ENCODE measurements at places on chromosomes 12 and 14.

DNA sequence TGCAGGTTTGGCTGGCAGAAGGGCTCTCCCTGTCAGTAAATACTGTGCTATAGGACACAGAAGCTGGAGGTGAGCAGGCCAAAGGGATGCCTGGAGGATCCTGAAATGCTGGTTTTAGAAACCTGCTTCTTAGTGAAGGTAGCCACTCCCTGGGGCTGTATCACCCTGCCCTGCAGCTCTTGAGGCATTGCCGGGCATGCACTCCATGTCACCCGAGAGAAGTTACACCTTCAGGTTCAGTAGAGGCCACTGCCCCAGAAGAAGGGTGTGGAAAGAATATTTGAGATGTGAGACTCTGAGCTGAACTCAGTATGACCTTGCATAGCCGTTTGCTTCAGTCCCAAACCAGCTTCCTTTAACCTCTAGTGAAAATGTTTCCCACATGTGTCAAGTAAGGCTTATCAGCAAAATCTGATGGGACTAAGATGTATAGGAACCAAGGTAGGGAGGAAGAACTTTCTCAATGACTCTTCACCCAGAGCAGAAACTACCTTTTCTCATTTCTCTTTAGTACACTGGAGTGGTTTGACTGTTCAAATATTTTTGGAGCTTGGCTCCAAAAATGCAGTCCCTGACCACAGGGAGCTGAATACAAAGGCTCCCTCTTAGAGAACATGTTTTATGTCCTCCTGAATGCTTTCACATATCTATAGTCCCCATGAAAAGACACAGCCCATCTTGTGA is 164.5 kb upstream of the DYRK2 start:
- DNase-seq = no peak

DNA sequence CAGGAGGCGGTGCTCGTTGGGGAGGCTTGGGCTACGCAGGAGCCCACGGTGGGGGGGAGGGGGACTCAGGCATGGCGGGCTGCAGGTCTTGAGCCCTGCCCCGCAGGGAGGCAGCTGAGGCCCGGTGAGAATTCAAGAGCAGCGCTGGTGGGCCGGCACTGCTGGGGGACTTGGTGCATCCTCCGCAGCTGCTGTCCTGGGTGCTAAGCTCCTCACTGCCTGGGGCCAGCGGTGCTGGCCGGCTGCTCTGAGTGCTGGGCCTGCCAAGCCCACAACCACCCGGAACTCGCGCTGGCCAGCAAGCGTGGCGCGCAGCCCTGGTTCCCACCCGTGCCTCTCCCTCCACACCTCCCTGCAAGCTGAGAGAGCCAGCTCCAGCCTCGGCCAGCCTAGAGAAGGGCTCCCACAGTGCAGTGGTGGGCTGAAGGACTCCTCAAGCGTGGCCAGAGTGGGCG is 3.2 kb downstream of the METTL25 start:
- no peak for DNase-seq

- no peak for DNase-seq
Measured at GRCh38 chr14:69536971-69537370, 37.7 kb downstream of the CCDC177 start.

- no peak for DNase-seq
Measured at GRCh38 chr12:132071040-132071810, 72.9 kb downstream of the DDX51 start.

DNA sequence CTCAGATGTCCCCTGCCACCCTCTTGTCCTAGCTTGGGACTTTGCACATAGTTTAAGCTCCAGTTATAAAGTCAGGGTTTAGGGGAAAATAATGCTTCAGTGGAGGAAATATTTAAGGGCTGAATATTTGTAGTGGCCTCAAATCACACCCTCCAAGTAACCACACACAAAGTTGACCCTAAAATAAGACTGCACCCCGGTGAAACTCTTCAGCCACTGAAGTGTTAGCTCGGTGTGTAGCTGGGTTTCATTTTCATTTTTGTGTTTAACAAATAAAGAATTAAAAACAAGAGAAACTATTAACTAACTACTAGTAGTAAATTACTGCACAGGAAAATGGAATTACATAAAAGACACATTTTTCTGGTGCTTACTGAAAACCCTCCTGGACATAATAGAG is 14.8 kb upstream of the BCL11B start:
- no peak for DNase-seq

DNA sequence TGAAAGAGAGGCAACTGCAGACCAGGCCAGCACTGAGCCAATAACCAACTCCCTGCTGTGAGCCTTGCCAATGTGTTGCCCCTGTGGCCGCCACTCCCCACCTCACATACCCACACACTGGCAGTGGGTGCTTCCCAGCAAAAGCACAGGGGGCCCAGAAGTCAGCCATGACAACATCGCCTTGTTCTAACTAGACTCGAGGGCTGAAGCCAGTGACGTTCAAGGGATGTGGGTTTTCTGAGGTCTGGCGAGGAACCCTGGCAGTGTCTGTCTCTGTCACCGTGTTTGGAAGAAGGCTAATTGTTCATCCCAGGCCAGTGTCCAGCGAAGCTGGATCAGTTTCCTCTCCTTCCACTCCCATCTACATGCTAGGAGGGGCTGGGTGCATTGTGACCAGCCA is 311.8 kb upstream of the AMIGO2 start:
- no peak for DNase-seq

- no peak for DNase-seq
Measured at GRCh38 chr12:120994589-120995337, 16.4 kb downstream of the HNF1A start.

GRCh38 chr14:75714991-75715390 is 53.9 kb downstream of the TTLL5 start:
- no peak for DNase-seq

GRCh38 chr12:85825746-85826145 is 10.5 kb downstream of the RASSF9 start:
- DNase-seq = no peak

DNA sequence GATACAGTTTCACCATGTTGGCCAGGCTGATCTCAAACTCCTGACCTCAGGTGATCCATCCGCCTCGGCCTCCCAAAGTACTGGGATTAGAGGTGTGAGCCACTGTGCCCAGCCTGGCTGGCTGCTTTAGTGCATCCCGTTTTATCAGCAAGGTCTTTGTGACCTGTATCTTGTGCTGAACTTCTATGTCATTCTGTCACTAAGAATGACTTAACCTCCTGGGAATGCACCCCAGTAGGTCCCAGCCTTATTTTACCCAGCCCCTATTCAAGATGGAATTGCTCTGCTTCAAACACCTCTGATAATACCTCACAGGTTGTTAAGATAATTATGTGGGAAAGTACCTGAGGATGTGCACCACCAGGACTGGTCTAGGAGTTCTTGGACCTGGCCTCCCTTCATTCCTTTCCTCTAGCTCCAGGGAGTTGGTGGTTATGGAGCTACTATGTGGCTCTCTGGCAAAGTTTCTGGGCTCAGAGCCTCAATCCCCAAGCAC is 26.1 kb upstream of the JPH4 start:
- DNase-seq = no peak

- DNase-seq = no peak
Measured at GRCh38 chr12:55707841-55708694, at the start of gene ITGA7. TSS of gene ITGA7 (minus strand) at chr12:55707904. CDS start at chr12:55707682, 222 bp downstream.

GRCh38 chr14:104980611-104981531 is 2.7 kb upstream of the AHNAK2 start:
- DNase-seq = no peak
